ENCODE measurements at places on chromosomes 6 and 20.

DNA sequence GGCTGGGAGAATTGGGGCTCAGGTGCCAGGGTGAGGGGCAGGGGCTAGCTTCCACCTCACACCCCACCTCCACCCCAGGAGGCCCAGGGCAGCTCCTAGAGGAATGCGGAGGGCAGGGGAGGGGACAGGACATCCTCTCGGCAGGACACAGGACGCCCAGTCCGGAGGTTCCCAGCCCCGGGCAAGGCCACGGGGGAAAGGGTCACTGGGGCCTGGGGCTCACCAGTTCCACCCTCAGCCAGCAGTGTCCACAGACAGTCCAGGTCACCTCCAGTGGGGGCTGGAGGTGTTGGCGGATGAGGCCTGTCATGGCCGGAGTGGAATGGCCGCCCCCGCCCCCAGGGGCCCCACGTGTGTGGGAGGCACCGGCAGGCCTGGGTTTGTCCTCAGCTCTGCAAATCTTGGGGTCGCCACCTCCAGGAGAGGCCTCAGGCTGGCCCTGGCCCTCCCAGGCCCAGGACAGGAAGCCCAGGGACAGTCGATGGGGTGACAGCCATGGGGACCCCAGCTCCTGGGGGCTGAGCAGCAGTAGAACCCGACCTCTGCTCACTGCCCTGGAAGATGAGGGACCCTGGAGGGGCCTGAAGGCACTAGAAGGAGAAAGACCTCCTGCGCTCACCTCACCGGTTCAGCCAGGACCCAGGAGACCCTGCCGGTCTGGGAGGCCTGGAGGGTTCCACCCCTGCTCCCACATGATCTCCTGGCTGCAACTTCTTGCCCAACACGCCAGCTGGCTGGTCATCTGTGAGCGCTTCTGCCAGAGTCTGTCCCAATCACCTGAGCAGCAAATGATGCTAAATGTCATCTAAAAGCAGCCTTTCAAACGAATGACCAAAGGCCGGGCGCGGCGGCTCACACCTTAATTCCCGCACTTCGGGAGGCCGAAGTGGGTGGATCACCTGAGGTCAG lies 13.0 kb upstream of the ABHD16B start:
- no peak for DNase-seq

GRCh38 chr20:10300582-10301446 lies 82.2 kb downstream of the SNAP25 start:
- DNase-seq, result no peak

GRCh38 chr6:107308677-107309076 lies 150.7 kb downstream of the PDSS2 start:
- no peak for DNase-seq

- DNase-seq, result no peak
These were observed 164.0 kb downstream of the FOXC1 start for GRCh38 chr6:1773700-1774099.

GRCh38 chr6:42971746-42972327 lies 7.1 kb downstream of the PEX6 start:
- no peak for DNase-seq

GRCh38 chr20:51322164-51322707 lies 220.3 kb downstream of the NFATC2 start:
- DNase-seq, result no peak

DNA sequence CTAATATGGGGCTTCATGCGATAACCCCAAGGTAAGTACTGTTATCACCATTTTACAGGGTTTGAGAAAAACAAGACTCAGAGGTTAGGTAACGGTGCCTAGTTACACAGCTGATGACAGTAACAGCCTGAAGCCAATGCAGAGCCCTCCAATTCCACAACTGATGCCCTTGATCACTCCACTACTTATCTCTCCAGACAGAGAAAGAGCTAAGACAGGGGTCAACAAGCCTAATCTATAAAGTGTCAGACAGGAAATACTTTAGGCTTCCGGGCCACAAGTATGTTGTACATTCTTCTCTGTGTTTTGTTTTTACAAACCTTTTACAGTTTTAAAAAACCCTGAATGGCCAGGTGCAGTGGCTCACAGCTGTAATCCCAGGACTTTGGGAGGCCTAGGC lies 50.9 kb downstream of the MAP7 start:
- no peak for DNase-seq

- no peak for DNase-seq
These were observed 64.8 kb downstream of the SYNJ2 start for GRCh38 chr6:158046201-158047126.

DNA sequence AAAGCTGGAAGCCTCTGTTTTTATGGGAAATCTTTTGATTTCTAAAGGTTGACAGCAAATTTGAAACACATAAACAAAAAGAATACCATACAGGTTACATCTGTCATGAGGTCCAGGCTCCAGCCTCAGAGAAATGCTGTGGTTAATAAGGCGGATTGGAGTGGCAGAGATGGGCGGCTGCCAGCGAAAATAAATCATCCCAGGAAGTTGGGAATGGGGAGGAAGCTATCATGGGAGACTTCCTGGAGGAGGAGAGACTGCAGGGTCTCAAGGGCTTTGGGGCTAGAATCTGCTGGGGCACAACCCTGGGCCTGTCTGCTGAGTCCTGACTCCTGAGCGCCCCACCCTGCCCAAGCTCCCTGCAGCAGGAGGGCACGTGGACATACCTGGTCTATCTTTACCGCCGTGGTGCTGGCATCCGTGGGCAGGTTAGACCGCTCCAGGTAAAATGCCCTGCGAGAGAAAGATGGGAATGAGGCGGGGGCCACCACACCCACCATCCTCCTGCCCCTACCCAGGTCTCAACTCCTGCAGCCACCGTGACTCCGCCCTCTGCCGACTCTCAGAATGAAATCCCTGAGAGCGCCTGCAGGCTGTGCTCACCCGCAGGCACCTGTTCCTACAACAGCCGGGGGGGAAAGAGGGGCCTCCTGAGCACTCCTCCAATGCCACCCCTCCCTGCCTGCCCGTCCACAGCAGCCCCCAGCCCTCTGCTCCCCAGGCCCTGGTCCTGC lies 197.3 kb downstream of the PREX1 start:
- no peak for DNase-seq

- no peak for DNase-seq
These were observed 78.3 kb downstream of the SCAND1 start for GRCh38 chr20:35876033-35876320.

DNA sequence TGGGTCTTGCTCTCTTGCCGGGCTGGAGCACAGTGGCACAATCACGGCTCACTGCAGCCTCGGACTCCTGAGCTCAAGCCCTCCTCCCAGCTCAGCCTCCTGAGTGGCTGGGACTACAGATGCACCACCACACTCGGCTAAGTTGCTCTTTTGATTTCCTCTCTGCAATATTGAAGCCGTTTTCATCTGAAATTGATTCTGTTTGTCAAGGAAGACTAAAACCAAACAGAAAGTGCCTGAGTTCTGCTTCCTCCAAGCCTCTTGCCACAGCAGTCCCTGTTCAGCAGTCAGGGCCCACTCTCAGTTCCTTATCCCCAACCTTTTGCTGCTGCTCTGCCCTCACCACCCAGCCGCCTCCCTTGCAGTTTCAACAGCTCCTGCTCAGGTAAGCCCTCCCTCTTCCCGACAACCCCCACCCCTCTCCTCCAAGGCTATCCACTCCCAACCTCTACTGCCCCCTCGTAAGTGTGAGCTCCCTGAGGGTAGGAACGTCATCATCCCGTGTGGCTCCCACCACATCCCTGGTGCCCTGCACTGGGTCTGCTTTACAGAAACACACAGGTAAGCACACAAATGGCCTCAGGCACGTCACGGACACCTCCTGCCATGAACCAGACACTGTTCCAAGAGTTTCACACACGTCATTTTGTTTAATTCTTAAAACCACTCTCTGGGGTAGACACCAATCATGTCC lies 70.7 kb upstream of the TAB2 start:
- no peak for DNase-seq

All from T follicular helper cell (primary cell).